ENCODE measurements at places on chromosomes 7 and 10.

- no peak for DNase-seq
Observed at GRCh38 chr10:122303271-122304053, 32.4 kb downstream of the BTBD16 start.

- no peak for DNase-seq
Observed at GRCh38 chr7:29424295-29424983, 139.2 kb upstream of the PRR15 start.

DNA sequence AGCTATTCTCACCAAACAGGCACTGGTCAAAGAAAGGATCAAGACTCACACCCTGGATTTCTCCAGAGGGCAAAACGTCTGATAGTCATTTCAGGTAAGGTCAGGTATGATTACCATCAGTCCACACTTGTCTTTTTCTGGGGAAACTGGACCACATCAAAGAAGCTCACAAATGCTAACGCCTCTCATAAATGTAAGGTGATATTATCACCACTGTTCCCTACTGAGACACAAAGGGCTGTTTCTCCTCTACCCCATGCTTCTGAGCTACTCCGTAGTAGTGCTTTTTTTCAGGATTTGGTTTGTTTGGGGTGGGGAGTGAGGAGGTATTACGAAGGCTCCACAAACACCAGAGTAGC, 51.6 kb downstream of the CREB3L2 start:
- no peak for DNase-seq

DNA sequence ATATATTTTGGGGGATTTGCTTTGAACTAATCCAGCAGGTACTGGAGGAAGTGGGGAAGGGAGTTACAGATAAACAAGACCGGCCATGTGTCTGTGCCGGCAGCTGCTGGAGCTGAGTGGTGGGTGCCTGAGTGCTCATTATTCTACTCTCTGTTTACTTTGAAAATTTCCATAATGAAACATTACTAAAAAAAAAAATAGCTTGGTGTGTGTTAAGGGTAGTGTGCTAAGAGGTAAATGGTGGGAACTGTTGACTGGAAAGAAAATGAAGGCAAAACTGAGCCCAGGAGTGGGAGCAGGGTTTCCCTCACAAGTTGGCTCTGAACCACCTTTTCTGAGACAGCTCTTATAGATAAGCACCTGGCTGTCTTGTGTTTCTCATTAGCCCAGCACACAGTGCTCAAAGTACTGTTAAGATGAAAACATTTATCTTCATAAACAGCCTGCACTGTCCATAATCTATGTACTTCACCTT, 50.6 kb downstream of the PARD3 start:
- DNase-seq, result no peak

DNA sequence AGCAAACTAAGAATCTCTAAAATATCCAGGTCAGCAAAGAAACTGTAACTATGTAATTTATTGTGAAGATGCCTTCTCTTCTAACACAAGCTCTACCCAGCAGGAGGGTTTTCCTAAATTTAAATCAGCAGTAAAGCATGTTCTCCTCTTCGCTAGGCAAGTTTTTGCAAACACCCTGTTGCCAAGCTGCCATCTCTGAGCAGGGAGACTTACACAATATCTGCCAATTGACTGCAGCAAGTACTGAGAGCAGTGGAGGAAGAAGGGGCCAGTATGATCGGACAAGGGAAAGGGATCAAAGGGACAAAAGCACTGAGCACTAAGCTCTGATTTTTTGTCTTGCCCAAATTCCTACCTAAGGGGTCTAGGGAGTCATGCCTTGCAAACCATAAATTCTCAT, 16.0 kb upstream of the LANCL2 start:
- DNase-seq, result peak; percentile 8
